T-helper 2 cell (primary cell): ENCODE measurements at places on chromosomes 11 and 22.
A peak's percentile ranks its signal among the peaks of the same experiment; 100 is the strongest.

- no peak for DNase-seq
Measured at GRCh38 chr11:66728038-66728692, 851 bp downstream of the SPTBN2 start.

- DNase-seq: no peak
Measured at GRCh38 chr11:88384669-88385005, 47.1 kb upstream of the CTSC start.

GRCh38 chr22:49299821-49300231 lies 527.8 kb downstream of the BRD1 start:
- no peak for DNase-seq

DNA sequence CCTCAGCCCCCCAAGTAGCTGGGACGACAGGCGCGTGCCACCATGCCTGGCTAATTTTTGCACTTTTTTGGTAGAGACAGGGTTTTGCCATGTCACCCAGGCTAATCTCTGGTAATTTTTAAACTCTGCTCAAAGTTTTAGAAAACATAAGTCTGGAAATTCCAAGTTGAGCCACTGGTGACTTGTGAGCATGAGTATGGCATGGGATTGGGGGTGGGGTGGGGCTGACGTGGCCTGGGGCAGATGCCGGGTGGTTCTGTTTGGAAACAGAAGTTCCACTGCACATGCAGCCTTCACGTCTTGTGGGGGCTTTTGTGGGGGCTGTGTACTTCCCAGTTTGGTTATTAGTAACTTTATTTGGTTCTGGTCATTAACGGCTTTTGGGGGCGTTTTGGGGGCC lies 67.3 kb downstream of the PTPRJ start:
- no peak for DNase-seq

DNA sequence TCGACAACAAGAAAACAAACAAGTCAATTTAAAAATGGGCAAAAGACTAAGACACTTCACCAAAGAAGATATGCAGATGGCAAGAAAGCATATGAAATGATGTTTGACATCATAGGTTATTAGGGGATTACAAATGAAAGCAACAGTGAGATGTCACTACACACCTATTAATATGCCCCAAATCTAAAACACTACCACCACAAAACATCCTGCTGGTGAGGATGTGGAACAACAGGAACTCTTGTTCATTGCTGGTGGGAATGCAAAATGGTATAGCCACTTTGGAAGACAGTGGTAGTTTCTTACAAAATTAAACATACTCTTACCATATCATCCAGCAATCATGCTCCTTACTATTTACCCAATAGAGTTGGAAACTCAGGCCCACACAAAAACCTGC lies 29.0 kb downstream of the PRRG4 start:
- DNase-seq: no peak

DNA sequence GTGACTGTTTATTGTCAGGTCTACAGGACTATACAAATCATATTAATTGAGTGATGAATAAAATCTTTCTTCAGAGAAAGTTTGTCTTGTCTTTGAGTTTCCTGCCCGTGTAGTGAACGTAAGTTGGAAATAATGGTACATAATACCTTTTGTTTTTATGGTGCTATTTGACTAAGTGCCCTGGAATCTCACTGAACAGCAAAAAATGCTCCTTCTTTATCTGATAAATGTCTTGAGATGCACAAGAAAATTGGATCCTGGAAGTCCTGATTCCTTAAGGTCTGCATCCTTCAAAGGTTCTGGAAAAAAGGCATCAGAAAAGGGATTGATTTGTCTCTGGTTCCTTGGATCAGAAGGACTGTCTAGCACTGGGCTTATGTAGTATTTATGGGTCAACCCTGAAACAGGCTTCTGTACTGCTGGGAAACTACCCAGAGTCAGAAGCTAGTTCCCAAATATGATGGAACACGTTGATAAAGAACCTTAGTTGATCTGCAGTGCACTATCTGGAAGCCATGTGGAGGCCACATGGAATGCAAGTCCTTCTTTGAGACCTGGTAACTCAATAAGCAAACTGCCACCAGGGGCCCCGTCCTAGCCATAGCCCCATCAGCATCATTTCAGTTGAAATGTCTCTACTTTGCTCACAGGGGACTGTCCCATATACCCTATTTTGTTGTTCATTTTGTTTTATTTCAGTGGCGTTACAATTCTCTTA lies 100.6 kb upstream of the CD44 start:
- no peak for DNase-seq

GRCh38 chr11:116342148-116342547 lies 430.6 kb downstream of the BUD13 start:
- no peak for DNase-seq

- DNase-seq: no peak
Measured at GRCh38 chr11:5285703-5286340, 15.9 kb downstream of the OR51B4 start.

- no peak for DNase-seq
Measured at GRCh38 chr11:64891215-64891848, 12.9 kb upstream of the EHD1 start.

DNA sequence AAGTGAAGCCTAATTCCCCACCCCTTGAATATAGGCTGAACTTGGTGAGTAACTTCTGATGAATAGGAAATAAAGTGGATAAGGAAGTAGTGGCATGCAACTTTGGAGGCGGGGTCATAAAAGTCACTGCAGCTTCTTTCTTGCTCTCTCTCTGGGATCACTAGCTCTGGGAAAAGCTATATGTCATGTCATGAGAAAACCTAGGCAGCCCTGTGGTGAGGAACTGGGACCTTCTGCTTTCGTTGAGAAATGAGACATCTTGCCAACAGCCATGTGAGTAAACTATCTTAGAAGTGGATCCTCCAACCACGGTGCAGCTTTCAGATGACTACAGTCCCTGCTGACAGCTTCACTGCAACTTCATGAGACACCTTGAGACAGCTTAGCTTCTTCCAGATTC lies 15.7 kb downstream of the ZNF214 start:
- DNase-seq: no peak

GRCh38 chr11:118152552-118153471 lies at the start of gene SCN4B:
Gene SCN4B (minus strand): TSS chr11:118152823. CDS start chr11:118152673, 150 bp downstream.
- no peak for DNase-seq

- no peak for DNase-seq
Measured at GRCh38 chr11:62974848-62975522, 9.8 kb downstream of the SLC22A6 start.

GRCh38 chr11:46308631-46309419 lies 31.4 kb downstream of the CREB3L1 start:
- DNase-seq: peak; percentile 12

GRCh38 chr11:96241331-96241841 lies 101.6 kb downstream of the MAML2 start:
- DNase-seq: no peak

- no peak for DNase-seq
Measured at GRCh38 chr11:30225642-30226041, 5.2 kb upstream of the FSHB start.

DNA sequence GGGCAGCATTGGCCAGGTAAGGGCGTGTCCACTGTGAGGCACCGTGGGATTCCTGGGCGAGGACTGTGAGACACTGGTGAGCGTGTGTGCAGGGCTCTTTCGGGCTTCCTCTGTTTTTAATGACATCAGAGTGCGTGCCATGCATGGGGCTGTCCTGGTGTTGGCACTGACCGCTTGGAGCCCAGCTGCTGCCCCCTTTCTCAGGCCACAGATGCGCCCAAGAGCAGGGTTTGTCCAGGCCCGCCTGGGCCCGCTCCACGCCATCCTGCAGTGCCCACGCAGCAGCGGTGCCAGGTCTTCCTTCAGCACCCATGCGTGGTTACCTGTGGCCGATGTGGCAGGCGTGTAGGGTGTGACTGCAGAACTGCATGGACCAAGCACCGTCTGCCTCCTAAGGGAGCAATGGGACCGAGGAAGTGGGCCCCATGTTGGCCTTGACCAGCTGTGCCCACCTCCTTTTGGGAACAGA lies 72.3 kb upstream of the SEPTIN5 start:
- no peak for DNase-seq

GRCh38 chr11:8065031-8065430 lies 16.0 kb upstream of the TUB start:
- DNase-seq: no peak

GRCh38 chr22:32465661-32466060 lies 1.4 kb upstream of the BPIFC start:
- no peak for DNase-seq

GRCh38 chr11:87926250-87926970 lies 248.8 kb downstream of the RAB38 start:
- DNase-seq: no peak
